ENCODE measurements at places on chromosomes 2 and 18.

- no peak for DNase-seq
Measured at GRCh38 chr2:197080578-197081216, 154.2 kb upstream of the PGAP1 start.

DNA sequence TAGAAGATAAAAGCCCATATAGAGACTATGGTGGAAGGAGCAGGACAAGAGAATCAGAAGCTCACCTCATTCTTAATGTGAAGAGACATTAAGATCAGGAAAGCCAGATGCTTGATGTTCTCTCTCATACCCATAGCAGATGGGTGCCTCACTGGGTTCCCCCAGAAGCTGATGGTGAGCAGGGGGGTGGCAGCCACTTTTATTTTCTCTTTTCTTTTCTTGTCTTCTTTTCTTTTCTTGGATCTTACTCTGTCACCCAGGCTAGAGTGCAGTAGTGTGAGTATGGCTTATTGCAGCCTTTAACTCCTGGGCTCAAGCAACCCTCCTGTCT is 14.8 kb upstream of the CXCR4 start:
- no peak for DNase-seq

GRCh38 chr2:206688453-206688852 is 29.7 kb downstream of the DYTN start:
- DNase-seq, result no peak

DNA sequence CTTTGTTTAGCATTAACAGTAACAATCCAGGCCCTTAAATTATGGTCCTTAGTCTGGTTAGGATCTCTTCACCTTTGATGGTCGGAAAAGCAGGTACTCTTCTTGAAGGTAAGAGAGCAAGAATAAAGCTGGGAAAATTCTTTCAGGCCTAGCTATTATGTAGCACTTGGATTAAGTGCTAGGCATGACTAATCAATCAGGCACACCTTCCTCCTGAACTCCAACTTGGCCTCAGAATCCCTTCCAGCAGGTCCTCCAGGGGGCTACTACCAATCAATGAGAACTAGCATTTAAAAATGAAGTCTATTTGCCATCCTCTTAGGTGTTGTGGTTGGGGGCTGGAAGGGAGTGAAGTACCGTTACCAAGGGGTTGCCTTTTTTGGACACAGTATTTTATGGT is 3.7 kb downstream of the SMYD1 start:
- DNase-seq, result no peak

DNA sequence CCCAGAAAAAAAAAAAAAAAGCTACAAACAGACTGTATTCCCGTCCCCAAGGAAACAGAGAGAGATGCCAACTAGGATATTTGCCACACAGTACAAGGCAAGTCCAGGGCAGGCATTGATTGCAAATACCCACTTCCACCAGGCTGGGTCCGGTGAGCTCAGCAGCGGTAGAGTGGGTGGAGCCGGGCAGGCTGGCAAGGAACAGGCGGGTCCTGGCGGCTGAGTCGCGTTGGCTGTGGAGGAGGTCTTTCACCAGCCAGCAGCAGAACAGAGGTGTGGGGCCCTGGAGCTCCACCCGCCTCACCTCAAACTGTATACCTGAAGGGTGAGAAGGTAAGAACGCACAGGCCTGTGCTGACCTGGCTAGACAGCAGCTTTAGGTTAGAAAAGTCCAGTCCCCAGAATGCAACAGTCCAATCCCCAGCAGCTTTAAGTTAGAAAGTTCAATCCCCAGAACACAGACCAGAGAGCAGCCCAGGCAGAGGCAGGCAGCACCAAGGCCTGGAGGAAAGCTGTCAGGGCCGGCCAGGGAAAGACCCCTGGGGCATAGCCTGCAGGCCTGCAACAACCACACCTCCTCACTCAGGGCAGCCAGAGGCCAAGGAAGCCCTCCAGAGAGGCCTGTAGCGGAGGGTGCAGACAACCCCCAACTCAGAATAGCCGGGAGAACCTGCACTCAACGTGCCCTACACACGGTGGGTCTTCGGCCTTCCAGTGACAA is 21.9 kb upstream of the MTERF4 start:
- no peak for DNase-seq

- no peak for DNase-seq
Measured at GRCh38 chr2:189350540-189351209, 90.6 kb upstream of the WDR75 start.

- DNase-seq, result no peak
Measured at GRCh38 chr18:59993560-59993959, 93.8 kb downstream of the PMAIP1 start.

- no peak for DNase-seq
Measured at GRCh38 chr2:86048888-86049287, 56.8 kb downstream of the POLR1A start.

DNA sequence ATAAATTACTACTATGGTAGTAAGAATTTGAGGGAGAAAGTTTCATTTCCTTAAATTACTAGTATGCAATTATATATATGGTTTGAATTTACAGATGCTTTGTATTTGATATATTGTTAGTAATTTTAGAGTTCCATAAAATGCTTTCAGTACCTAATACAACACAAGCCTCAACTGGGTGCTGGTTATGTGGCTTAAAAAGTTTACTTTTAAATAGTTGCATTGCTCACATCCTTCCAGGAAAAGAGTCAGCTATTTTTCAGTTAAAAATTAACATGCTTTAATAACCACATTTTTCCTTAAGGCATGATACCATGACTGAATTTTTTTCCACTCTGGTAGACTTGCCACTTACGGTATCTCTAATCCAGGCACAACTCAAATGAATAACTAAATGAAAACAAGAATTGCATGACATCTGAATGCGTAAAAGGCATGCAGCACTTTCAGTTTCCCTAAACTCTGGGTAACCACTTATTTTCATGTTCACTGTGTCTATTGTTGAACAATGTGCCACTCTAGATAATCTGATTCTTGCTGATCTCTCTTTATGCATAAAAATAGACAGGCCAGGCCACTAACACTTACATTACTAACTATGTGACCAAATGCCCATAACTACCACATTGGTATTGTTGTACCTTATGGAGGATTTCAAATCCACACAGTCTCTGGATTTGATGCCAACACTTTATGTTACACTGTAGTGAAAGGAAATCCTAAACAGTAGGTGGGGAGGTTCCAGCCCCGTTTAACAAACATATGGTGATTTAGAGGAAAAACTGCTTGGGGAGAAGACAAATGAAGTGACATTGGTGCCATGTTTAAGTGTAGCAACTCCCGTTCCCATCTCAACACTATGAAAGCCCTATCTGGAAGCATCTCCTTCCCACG is 35.5 kb upstream of the SLC35F5 start:
- DNase-seq, result peak; percentile 18

DNA sequence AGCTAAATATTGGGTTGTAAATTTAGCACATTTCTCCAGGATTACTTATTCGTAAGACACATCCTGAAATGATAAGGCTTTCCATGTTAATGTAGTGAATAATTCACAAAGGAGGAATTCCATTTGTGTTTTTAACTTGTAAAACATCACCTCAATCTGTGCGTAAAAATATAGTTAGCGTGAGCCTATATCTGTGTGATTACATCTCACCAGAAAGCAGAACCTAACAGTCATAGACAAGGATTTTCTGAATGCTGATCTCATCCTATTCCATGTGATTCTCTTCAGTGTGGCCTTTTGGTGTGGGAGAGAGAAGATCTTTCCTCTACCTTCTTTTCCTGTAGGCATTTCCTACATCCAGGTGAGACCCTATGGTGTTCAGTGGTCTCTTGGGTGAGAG is 263.2 kb upstream of the RASGRP3 start:
- DNase-seq, result no peak

GRCh38 chr2:73069855-73070642 is 1.5 kb downstream of the SFXN5 start:
- peak; percentile 37 for DNase-seq

DNA sequence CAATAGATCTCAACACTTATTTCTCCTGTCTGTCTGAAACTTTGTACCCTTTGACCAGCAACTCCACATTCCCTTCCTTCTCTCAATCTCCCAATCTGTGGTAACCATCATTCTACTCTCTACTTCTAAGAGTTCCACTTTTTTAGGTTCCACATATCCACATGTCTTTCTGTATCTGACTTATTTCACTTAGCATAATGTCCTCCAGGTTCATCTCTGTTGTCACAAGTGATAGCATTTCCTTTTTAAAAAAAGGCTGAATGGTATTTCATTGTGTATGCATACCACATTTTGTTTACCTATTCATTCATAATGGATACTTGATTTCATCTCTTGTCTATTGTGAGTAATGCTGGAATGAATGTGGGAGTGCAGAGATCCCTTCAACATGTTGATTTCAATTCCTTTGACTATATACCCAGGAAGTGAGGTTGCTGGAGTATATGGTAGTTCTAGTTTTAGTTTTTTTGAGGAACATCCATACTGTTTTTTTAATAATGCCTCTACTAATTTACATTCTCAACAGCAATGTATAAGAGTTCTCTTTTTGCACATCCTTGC is 18.8 kb upstream of the MMADHC start:
- DNase-seq, result no peak

GRCh38 chr2:181411105-181411849 is 45.9 kb upstream of the ITGA4 start:
- peak; percentile 69 for DNase-seq

DNA sequence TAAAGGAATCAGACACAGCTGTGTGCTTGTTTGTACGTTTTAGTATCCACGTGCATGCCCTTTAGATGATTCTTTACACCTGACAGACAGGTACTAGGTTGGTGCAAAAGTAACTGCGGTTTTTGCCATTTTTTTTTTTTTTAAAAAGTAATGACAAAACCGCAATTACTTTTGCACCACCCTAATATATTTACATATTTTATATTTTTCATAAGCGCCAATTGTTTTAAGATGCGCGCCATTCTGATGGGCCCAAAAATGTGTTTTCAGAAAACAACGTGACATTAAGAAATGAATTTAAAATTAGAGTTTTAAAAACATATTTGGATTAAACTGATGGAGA is 972 bp upstream of the COBLL1 start:
- no peak for DNase-seq

GRCh38 chr2:232240906-232241305 is 137.6 kb upstream of the ALPP start:
- no peak for DNase-seq

DNA sequence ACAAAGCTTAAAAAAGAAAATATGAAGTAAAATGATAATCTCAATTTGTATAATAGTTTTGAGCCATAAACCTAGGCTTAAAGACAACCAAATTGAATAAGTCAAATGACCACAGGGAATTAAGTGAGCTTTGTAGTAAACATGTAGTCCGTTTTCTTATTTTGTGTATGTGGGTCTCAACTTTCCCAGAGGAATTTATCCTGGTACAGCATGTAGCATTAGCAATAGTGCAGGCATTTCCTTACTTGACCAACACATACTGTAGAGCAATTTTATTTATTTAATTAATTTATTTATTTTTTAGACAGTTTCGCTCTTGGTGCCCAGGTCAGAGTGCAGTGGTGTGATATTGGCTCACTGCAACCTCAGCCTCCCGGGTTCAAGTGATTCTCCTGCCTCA is 37.5 kb upstream of the MTCL1 start:
- DNase-seq, result no peak

DNA sequence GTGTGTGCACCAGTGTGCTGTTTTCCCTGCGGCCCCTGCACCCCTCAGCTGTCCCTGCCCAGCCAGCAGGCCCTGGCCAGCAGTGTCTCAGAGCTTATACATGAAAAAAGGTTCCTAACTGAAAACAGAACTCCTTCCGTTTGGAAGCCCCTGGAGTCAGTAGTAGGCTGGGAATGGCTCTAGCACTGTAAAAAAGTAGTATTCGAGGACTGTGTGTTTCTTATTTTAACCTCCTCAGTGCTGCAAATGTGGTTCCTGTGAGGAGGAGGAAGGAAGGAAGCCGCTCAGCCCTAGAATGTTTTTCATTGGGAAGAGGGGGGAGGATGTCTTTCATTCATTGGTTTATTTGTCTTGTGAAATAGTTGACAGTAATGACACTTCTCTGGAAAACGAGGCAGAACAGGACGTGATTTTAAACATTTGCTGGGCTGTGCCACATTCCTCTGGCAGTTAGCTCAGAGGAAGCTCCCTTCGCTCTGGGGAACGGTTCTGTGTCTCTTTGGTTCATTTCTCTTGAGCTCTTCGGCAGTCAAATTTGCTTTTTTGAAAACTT is 103.5 kb downstream of the SPTBN1 start:
- DNase-seq, result no peak

GRCh38 chr2:112980537-112980936 is 2.7 kb downstream of the IL36G start:
- DNase-seq, result no peak

GRCh38 chr2:27123302-27124150 is at the start of gene ABHD1:
Gene ABHD1 (plus strand): TSS chr2:27123815. CDS start chr2:27123949, 134 bp downstream.
- peak; percentile 57 for DNase-seq

- no peak for DNase-seq
Measured at GRCh38 chr2:158905341-158905740, 63.1 kb upstream of the TANC1 start.

DNA sequence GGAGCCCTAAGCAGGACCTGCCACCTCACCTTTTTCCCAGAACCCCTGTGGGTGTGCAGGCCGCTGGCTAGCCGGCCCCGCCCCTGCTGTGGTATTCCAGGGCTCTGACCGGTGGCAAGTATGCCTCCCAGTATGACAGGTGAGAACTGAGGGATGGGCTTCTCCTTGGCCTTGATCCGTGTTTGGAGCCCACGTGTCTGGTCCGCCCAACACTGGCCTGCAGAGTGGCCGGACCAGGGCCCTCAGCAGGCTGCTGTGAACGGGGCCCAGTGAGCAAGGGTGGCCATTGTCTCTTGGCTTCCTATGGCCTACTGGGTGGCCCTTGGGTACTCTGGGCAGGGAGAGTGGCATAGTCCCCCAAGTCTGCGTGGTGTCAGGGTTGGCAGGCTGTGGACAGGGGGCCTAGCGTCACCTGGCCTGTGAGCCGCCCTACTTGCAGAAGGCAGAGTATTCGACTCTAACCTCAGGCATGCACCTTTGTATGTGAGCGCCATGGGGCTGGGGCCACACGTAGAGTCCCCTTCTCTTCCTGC is 1.8 kb downstream of the RNPEPL1 start:
- DNase-seq, result no peak

GRCh38 chr2:168053676-168054075 is 193.7 kb downstream of the STK39 start:
- no peak for DNase-seq

DNA sequence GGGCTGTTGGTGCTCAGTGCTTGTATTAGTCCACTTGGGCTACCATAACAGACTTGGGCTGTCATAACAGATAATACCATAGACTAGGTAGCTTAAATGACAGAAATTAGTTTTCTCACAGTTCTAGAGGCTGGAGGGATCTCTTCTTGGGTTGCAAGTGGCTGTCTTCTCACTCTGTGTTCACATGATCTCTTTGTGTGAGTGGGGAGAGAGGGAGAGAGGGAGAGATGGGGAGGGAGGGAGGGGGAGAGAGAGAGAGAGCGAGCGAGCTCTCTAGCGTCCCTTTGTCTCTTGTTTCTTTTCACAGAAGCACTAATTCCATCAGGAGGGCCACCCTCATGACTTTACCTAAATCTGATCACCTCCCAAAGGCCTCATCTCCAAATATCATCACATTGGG is 4.5 kb upstream of the XRCC5 start:
- no peak for DNase-seq

- DNase-seq, result no peak
Measured at GRCh38 chr2:47190188-47190881, 35.2 kb upstream of the STPG4 start.

GRCh38 chr2:73708527-73708926 is 28.6 kb downstream of the TPRKB start:
- no peak for DNase-seq
